ENCODE measurements at places on chromosomes 6 and 20. TPM values are rescaled to one million over a fixed set of nuclear protein-coding genes. Genes with fewer than 3 reads are reported as not detected.

The SLC26A8 gene
- total RNA-seq, result not detected

The BANF2 gene
- not detected for total RNA-seq

The LRRC73 gene
- 0.67 TPM for total RNA-seq

The SLC16A10 gene
- 11.2 TPM for total RNA-seq

The MYLK4 gene
- total RNA-seq, result 0.38 TPM

- H3K4me1 ChIP-seq, result no peaks in the 10 kb centered on the region
- H3K4me3 ChIP-seq, result no peak overlapping the region
- DNase-seq, result no peak
- no peak overlapping the region for H3K27ac ChIP-seq
- no peaks in the 10 kb centered on the region for H3K27me3 ChIP-seq
- H3K36me3 ChIP-seq, result no peaks in the 10 kb centered on the region
These were observed 297.2 kb downstream of the GJA1 start for GRCh38 chr6:121732641-121733040.

Measured in CD4-positive, alpha-beta memory T cell (primary cell).